ENCODE measurements at places on chromosomes 13 and 19. TPM values are rescaled to one million over a fixed set of nuclear protein-coding genes. Genes with fewer than 3 reads are reported as not detected.

CD37 gene
- 6.1 TPM for total RNA-seq

SULT2B1 gene
- total RNA-seq, result 0.32 TPM

DNA sequence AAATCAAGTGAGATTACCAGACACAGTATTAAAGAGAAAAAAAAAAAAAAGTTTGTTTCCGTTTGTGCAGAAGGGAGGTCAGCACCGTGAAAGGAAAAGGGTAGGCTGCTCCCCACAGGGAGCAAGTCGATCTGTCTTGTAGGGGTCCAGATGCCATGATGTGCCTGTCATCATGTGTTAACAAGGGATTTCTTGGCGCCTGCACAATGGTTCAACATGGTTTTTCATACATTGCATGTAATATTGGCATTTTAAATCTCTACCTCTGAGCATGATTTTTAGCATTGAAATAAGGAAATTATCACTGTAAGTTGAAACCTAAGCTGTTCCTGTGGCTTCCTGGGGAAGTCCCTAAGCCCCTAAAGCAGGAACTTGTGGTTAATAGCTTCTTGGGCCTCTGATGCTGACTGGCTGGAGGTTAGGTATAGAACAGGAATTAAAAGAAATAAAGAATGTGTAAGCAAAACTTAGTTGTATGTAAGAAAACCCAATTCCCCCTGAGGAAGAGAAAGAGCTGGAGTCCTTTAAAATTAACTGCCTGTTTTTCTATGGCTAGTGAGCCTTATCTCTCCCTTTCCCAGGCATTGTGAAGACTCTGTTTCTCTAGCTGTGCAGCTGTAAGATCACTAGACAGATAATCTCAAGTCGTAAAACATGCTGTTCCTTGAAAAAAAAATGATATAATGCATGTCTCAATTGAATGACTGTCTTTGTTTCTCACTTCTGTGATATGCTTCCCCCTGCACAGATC, 7.4 kb upstream of the FCGBP start:
- DNase-seq, result no peak
- H3K36me3 ChIP-seq, result no peaks in the 10 kb centered on the region
- peak overlapping the region; percentile 15 for H3K27ac ChIP-seq
- no peak overlapping the region for H3K4me3 ChIP-seq

- H3K36me3 ChIP-seq, result no peaks in the 10 kb centered on the region
- no peaks in the 10 kb centered on the region for H3K4me1 ChIP-seq
- no peaks in the 10 kb centered on the region for H3K27me3 ChIP-seq
- no peak overlapping the region for H3K27ac ChIP-seq
Observed at GRCh38 chr19:4910594-4911281, 1.4 kb downstream of the UHRF1 start.

DNA sequence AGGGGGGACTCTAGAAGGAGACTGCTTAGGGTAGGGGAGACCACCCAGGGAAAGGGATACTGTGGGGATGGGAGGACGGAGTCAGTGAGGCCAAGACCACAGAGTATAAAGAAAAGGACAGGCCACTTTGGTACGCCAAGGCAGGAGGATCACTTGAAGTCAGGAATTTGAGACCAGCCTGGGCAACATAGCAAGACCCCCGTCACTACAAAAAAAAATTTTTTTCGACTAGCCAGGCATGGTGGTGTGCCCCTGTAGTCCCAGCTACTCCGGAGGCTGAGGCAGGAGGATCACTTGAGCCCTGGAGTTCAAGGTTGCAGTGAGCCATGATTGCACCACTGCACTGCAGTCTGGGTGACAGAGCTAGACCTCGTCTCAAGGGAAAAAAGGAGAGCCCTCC, 6.6 kb downstream of the IFNL3 start:
- no peaks in the 10 kb centered on the region for H3K36me3 ChIP-seq
- peaks cover 4% of the 10 kb centered on the region for H3K4me1 ChIP-seq

DNA sequence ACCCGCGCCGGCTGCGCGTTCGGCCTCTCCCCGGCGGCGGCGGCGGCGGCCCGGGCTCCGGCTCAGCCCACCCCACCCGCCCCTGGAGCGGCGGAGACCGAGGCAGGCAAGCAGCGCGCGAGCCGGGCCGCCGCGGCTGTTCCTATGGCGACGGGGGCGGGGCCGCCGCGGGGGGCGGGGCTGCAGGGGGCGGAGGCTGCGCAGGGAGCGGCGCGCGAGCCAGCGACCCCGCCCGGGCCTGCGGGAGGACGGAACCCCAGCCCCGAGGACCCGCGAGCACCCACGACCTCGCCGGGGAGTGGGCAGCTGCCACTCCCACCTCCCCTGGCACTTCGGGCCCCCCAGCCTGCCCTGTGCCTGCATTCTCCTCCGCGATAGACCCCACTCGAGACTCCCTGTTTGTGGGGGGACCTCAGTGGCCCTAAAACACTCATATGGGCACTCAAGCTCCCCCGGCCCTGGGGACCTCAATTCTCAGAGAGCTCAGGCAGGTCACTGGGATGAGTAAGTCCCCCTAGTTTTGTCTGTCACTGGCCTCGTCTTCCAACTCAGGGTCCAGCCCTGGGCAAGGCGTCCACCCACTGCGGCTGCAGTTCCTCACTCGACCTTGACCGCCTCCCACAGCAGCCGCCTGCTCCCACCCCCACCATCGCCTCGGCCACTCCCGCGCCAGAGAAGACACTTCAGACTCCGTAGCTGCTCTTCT, at the start of gene CTXN1:
CTXN1 (minus strand) TSS at position 115 of the 706 bp plus-strand sequence. CDS start 597 bp downstream, outside the sequence.
- peak within 1 kb of the TSS; percentile 48 for H3K4me3 ChIP-seq
- peaks cover under 1% of the 10 kb centered on the region for H3K36me3 ChIP-seq
- no peak within 1 kb of the TSS for H3K27ac ChIP-seq
- peaks cover 18% of the 10 kb centered on the region for H3K4me1 ChIP-seq
- peak; percentile 86 for DNase-seq
- H3K27me3 ChIP-seq, result no peaks in the 10 kb centered on the region

GRCh38 chr19:995051-995827, 5.0 kb upstream of the GRIN3B start:
- no peaks in the 10 kb centered on the region for H3K27me3 ChIP-seq
- no peak overlapping the region for H3K27ac ChIP-seq

DNA sequence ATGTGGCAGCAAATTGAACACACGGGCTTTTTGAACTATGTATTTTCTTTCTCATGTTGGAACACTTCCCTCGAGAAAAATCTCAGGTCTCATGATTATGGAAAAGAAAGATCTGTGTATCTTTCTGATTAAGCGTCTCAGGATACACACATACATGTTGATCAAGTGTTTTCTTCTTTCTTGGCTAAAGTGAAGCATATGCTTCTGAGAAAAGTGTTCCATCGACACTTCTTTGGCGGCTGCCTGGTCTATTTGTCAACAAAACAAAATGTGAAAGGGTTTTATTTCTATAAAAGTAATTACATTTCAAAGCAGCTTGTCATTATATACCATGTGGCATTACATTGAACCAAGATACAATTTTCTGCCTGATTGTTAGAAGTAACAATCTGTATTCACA, 157.5 kb downstream of the DLEU7 start:
- no peak for DNase-seq
- no peak overlapping the region for H3K4me3 ChIP-seq
- peaks cover 9% of the 10 kb centered on the region for H3K4me1 ChIP-seq
